NCI-H1930 (cell line): ENCODE measurements at places on chromosomes 5 and 9.

GRCh38 chr9:33794560-33794959, 801 bp upstream of the PRSS3 start:
- no peak for DNase-seq

- DNase-seq, result no peak
Measured at GRCh38 chr9:72443855-72444254, 77.6 kb upstream of the TMC1 start.

GRCh38 chr5:24998641-24999040, 353.9 kb upstream of the CDH10 start:
- no peak for DNase-seq

- no peak for DNase-seq
Measured at GRCh38 chr5:135034236-135034962, 371 bp upstream of the PITX1 start.

GRCh38 chr5:121108725-121109124, 644.6 kb downstream of the PRR16 start:
- DNase-seq, result no peak

DNA sequence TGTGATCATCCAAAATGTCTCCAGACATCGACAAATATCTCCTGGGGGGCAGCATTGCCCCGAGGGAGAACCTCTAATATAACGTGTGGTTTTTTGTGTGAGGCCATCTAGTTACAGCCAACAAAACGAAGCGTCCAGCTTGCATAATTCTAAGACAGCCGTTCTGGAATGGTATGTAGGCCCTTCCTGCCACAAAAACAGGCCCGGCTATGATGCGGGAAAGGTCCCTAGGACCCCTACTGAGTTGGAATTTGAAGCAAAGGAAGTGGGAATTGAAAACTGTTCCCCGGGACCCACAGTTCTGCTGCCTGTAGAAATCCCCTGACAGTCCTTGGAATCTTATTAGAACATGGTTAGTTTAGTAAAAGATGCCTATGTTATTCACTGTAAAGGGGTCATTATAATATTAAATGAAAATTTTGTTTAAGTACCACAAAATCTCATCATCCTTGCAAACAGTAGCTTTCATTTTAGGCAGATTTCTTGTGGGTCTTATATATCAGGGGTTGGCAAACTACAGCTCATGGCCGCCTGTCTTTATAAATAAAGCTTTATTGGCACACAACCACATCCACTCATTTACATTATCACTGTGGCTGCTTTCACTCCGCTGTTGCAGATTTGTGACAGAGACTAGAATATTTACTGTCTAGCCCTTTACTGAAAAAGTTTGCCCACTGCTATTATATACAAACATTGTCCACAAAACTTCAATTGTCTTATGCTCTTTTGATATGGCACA, 70.7 kb downstream of the MSX2 start:
- DNase-seq, result no peak

DNA sequence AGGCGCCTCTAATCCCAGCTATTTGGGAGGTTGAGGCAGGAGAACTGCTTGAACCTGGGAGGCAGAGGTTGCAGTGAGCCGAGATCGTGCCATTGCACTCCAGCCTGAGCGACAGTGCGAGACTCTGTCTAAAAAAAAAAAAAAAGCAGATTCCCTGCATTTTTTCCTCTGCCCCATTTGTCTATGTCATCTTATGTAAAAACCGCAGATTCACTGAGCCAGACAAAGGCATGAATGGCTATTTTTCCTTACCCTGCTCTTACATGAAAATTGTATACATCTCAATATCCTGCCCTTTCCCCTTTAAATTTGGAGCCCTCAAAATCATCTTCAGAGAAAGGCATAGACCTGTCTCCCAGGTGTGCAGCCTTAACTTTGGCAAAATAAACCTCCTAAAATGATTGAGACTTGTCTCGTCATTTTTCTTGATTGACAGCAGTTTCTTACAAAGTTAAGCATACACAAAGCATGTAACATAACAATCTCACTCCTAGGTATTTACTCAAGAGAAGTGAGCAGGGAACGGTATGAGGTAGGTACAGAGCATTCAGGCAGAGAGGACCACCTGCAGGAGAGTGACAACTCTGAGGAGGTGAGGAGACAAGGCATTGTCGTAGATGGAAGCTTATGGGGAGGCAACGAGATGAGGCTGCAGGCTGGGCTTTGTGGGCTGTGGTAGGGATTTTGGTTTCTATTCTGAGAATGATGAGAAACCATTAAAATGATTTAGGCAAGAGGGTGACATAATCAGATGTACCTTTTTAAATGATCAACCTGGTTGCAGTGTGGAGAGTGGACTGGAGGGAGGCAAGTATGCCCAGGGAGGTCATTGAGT, 65.7 kb upstream of the IL6ST start:
- DNase-seq, result no peak

DNA sequence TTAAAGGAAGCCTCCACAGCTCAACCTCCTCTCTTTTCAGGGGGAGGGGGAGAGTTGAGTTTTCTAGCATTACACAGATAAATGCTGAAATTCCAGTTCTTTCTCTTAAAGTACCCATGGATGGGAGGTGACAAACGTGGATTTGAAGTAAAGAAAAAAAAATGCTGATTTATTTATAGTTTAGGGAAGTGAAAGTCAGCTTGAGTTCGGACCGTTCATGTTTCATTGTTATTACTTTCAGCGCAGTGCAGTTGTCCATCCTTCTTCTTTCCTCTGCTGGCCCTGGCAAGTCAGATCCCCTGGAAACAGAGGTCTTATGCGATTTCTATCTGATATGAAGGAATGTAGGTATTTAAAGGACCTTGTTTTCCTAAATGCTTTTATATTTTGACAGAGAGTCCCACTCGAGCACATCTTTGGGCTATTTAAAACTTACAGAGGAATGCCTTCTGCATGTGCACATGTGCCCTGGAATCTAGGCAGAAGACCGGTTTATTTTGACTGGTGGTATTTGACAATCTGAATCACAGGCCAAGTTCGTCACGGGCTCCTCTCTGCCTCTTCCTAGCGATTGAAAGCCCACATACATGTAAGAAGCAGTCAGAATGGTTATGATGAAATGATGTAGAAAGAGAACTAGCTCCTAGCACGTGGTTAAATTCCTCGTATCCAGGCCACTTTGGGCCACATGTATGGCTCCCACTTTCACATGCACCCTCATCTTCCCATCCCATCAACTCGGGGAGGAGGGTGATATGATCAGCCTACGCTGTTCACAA, 385.2 kb upstream of the KLF4 start:
- DNase-seq, result no peak

GRCh38 chr5:12795333-12795663, 891.1 kb upstream of the CTNND2 start:
- DNase-seq, result no peak

DNA sequence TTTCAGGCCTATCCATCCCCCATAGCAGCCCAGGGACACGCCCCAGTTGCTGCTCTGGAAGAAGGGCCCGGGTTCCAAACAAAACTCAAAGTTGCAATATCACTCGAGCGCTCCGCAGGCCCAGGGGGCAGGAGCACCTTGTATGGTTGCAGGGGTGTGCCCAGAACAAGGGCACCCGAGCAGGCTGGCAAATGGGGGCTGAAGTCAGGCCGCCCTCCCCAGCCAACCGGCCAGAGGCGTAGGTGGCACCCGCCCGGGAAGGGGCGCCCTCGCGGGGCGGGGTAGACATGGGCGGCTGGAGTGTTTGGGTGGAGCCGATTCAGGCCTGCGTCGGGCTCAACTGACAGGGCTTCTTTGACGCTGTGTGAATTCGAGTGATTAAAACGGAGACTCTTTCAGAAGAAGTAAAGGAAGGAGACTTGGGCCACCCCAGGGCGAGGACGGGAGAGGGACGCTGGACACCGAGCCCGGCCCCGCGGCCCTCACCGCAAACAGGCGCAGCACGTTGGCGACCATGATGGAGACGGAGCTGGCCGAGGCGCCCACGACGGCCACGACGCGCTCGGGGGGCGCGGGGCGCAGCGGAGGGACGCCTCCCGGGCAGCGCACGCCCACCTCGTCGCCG, 1.1 kb downstream of the GRM6 start:
- DNase-seq, result no peak

DNA sequence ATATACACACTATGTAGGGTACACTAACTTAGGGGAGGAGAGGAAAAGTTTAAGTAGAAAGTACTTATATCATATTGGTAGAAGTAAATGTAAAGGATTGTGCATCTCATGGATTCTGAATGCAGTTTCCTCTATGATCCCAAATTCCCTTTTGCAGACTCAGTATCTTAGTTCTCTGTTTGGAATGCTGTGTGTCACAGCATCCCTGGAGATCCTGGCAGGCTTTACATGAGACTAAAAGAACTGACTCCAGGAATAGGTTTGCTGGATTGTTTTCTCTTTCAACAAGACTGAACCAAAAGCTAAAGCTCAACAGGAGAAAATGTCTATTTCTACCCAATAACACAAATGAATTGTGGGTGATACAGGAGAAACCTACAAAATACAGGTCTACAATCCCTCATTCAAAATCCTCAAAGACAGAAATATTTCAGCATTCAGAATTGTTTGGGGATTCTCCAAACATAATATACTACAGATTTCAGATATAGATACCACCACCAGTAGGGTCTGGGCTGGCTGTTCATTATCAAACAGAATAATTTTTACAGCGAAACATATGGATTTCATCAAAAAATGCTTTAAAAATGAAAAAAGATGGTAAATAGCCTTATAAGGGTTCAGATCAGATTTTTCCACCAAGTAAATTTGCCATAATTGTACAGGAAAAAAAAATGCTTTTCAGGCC, 324.7 kb upstream of the GRAMD2B start:
- no peak for DNase-seq

DNA sequence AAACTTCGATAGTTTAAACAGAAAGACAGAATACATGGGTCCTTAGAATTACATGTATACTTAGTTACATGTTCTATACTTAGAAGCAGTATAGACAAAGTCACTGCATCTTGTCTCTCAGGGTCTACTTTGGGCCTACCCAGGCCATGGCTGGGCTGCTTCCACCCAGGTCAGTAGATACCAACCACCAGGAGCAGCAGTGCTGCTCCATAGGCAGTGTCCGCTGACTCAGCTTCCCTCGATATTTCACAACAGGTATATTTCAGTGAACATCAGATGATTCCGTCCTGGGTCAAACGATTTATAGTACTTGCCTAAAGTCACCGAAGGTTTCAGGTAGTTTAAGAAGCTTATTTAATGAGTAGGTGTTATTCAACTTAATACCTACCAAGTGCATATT, 18.0 kb downstream of the IARS1 start:
- no peak for DNase-seq

- DNase-seq, result no peak
Measured at GRCh38 chr5:130092991-130093390, 188.7 kb downstream of the CHSY3 start.

DNA sequence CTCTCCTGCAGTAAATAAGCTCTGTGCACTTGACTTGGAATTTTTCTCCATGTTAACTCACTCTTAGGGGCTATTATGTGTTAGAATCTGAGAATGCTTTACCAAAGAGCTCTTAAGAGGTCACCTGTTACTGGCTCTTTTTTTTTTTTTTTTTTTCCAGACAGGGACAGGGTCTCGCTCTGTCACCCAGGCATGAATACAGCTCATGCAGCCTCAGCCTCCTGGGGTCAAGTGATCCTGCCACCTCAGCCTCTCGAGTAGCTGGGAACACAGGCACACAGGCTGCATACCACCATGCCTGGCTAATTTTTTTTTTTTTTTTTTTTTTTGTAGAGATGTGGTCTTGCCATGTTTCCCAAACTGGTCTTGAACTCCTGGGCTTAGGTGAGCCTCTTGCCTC, 22.1 kb downstream of the HMGXB3 start:
- no peak for DNase-seq

DNA sequence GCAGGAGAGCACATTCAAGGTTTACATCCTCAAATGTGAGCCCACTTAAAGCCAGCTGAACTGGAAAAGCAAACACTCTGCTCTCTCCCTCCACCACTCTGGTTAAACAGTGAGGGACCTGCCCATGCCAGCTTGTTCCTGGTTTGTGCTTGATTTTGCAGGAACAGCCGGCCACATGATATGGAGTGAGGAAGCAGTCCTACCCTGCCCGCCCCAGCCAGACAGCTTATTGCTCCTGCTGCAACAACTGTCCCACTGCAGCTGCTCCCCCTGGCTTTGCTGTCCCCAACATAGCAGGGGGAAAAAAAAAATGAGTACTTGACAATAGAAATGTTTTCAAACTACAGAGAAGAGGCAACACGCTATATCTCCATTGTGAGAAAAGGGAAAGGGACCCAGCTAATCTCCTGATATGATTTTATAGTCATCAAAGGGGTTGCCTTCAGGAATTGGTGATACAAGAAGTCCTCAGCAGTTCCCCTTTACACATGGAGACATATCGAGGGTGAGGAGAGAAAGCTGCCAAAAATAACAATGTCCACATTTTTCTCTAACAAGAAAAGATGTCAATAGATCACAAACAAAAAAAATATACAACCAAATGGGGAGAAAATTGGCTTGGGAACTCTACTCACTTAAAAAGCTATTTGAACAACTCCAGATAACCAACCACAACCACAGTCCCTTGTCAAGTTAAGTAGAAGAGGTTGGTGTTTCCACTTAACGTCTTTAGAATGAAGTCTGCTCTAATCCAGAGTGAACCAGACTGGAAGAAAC, 4.6 kb downstream of the MYO10 start:
- DNase-seq, result no peak

GRCh38 chr9:126198854-126199253, 127.8 kb upstream of the MVB12B start:
- no peak for DNase-seq

GRCh38 chr5:166649676-166650075, 1641.8 kb upstream of the WWC1 start:
- DNase-seq, result no peak

GRCh38 chr5:124065508-124065907, 553.5 kb downstream of the CSNK1G3 start:
- no peak for DNase-seq

DNA sequence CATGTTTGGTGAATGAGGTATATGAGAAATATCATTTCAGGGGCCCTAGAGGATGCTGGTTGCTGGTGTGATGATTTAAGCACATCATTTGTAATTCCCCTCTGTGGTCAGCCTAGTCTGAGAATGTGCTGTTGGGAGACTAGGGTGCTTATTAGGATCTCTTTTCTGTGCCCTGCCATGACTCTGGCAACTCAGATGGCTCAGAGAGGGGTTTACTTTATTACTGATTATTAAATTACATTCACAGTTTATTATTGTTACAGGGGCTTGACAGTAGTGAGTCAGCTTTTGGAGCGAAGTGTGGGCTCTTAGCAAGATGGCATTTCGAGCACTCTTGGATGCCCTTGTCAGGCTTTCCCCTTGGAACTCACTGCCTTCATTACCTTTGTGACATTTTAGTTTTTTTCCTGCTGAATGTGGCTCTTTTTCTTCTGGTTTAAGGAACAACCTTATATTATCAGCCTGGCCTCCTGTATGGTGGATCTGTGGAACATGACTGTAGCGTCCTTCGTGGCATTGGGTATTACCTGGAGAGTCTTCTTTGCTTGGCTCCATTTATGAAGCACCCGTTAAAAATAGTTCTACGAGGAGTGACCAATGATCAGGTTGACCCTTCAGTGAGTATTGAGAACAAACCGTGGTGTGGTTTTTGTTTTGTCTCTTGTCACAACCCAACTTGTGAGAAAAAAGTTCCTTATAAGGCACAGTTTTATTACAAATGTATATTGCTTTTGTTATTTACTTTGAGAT, 33.8 kb downstream of the RCL1 start:
- no peak for DNase-seq
